ENCODE measurements at places on chromosomes 7 and 10. TPM values are rescaled to one million over a fixed set of nuclear protein-coding genes. Genes with fewer than 3 reads are reported as not detected.

BRI3 gene
- 38.8 TPM for total RNA-seq

HECW1 gene
- 1.9 TPM for total RNA-seq

AKR1E2 gene
- total RNA-seq: 12.1 TPM

ELFN1 gene
- total RNA-seq: 0.59 TPM

UCN3 gene
- not detected for total RNA-seq

DNA sequence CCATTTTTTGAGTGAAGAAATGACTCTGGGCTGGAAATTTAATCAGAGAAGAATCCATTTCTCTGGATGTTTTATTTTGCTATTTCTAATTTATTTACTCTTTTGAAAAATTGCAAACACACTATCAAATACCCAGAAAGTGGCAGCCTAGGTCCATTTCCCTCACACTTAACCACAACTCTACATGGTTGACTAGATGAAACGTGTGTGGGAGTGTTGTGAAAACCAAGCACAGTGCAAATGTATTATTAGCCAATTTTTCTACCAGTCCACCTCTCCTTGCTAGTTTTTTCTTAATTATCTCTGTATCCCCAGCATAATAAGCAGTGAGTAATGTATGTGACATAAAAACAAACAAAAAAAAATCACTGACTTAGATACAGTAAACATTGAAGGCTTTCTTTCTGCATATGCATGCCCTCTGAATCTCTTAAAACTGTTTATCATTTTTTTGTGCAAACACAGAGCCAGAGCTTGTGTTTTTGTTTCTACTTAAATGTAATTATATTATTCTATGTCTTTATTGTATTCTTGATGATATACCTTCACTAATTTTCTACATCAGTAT lies 30.9 kb downstream of the SCIN start:
- no peaks in the 10 kb centered on the region for H3K4me1 ChIP-seq
- H3K27ac ChIP-seq: no peak overlapping the region
- no peaks in the 10 kb centered on the region for H3K27me3 ChIP-seq
- no peaks in the 10 kb centered on the region for H3K36me3 ChIP-seq
- no peak overlapping the region for H3K4me3 ChIP-seq

DNA sequence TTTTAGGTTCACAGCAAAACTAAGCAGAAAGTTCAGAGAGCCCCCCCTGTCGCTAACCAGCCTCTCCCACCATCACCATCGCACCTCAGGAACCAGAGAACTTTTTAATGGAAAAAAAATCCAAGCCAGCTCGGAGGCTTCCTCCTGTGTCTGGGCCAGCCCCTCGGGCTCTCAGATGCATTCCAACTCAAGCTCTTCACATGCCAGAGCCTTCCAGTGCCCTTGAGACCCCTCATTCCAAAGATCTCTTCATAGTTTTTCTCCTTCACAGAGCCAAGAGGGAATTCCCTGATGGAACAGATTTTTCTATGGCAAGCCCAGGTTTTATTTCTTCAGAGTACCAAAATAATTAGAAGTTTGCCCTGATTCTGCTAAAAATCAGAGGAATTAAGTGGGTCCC lies 153.4 kb upstream of the LANCL2 start:
- DNase-seq: no peak
- H3K4me3 ChIP-seq: no peak overlapping the region
- H3K4me1 ChIP-seq: no peaks in the 10 kb centered on the region
- H3K27ac ChIP-seq: no peak overlapping the region
- no peaks in the 10 kb centered on the region for H3K27me3 ChIP-seq
- no peaks in the 10 kb centered on the region for H3K36me3 ChIP-seq

DNA sequence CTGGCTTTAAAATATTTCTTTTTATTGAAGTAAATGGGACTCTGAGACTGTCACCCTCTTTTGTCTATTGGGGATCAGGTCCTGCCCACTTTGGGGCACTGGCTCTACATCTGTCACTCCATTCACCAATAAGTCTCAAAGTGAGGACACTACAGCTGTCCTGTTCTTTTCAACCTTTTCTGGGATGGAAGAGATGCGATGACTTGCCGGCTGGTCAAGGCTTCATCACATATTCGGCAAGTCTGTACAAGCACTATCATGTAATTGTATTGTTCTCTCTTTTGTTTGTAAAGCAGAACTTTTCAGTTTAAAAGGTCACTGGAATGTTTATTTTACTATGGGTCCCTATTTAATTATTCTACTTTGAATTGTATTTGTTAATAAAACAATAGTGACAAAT lies 17.7 kb upstream of the SP8 start:
- no peaks in the 10 kb centered on the region for H3K4me1 ChIP-seq
- no peaks in the 10 kb centered on the region for H3K27me3 ChIP-seq
- no peak overlapping the region for H3K4me3 ChIP-seq
- no peak for DNase-seq
- no peaks in the 10 kb centered on the region for H3K36me3 ChIP-seq

GRCh38 chr7:80764132-80764531 lies 125.7 kb downstream of the CD36 start:
- no peaks in the 10 kb centered on the region for H3K4me1 ChIP-seq
- no peak overlapping the region for H3K4me3 ChIP-seq
- H3K27me3 ChIP-seq: no peaks in the 10 kb centered on the region
- DNase-seq: no peak

DNA sequence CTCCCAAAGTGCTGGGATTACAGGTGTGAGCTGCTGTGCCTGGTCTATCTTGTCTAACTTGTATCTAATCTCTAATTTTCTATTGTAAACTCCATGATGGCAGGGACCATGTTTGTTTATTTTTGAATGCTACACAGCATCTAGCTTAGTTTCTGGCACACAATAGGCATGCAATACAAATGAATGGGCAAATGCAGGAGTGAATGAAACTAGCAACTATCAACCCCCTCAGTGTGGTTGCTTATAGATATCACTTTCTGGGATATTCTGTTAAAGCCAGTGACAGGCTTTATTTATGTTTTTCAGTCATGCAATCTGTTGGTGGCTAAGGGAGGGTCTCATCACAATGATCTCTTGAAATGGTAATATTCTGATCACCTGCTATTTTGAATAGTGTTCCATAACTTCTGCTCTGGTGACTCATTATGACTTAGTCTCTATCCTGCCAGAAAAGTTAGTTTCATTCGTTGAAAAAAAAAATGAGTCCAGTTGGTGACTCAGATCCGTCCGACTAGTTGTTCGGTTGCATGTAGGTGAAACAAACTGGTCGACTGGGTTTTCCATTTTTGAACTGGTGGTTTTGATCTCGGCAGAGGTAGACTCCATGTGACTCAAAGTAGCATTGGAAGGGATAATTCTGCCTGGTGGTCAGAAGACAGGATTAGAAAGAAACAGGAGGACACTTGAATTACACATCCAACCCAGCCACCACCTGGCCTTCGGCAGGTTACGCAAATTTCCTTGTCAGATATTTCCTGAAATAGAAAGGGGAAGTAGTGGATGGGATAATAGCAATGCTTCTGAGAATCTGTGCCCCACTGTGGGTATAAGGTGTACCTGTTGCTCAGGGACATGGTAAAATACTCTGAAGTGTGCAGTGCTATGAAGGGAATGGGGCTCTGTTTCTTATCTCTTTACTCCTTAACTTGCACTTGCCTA lies 76.8 kb downstream of the GATA3 start:
- H3K27me3 ChIP-seq: no peaks in the 10 kb centered on the region
- no peaks in the 10 kb centered on the region for H3K4me1 ChIP-seq
- H3K27ac ChIP-seq: no peak overlapping the region
- no peak overlapping the region for H3K4me3 ChIP-seq
- DNase-seq: no peak

DNA sequence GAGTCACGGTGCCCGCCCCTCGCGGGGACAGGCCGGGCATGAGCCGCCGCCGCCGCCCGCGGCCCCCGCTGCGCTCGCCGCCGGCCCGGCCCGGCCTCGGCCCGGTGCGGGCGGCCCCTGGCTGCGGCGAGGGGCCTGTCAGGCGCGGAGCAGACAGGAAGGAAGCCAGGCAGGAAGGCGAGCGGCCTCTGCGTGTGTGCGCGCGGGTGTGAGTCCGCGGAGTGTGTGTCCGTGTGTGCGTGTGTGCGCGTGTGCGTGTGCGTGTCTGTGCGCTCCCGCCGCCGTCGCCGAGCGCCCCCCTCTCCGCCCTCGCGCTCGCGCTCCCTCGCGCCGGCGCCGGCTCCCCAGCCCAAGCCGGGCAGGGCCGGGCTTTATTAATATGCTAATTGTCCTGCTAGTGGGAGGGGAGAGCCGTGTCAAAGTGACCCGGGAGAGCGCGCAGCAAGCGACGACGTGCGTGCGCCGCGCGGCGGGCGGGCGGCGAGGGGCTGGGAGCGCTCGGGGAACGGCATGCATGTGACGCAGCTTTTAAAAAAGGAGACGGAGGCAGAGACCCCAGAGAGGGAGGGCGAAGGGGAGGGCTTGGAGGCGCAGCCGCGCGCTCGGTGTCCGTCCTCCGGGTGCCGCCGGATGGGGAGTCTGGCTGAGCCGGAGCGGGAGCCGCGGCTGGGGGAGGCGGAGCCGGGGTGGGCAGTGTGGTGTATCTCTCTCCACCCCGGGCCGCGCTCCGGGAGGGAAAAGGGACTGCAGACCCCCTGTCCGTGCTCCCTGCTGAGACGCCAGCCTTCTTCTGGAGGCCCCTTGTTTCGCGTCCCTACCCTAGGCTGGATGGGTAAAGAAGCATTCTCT lies at the start of gene LDB1:
Gene LDB1, minus strand, starts transcription at position 227 of the 849 bp plus-strand sequence. CDS start 258 bp downstream, outside the sequence.
- no peaks in the 10 kb centered on the region for H3K36me3 ChIP-seq
- peaks cover 19% of the 10 kb centered on the region for H3K4me1 ChIP-seq
- H3K27me3 ChIP-seq: no peaks in the 10 kb centered on the region
- peak within 1 kb of the TSS; percentile 98 for H3K27ac ChIP-seq

- H3K27me3 ChIP-seq: no peaks in the 10 kb centered on the region
- no peak for DNase-seq
- H3K36me3 ChIP-seq: no peaks in the 10 kb centered on the region
- H3K27ac ChIP-seq: no peak overlapping the region
- no peak overlapping the region for H3K4me3 ChIP-seq
- no peaks in the 10 kb centered on the region for H3K4me1 ChIP-seq
These were observed 33.7 kb downstream of the STAMBPL1 start for GRCh38 chr10:88913788-88914187.

DNA sequence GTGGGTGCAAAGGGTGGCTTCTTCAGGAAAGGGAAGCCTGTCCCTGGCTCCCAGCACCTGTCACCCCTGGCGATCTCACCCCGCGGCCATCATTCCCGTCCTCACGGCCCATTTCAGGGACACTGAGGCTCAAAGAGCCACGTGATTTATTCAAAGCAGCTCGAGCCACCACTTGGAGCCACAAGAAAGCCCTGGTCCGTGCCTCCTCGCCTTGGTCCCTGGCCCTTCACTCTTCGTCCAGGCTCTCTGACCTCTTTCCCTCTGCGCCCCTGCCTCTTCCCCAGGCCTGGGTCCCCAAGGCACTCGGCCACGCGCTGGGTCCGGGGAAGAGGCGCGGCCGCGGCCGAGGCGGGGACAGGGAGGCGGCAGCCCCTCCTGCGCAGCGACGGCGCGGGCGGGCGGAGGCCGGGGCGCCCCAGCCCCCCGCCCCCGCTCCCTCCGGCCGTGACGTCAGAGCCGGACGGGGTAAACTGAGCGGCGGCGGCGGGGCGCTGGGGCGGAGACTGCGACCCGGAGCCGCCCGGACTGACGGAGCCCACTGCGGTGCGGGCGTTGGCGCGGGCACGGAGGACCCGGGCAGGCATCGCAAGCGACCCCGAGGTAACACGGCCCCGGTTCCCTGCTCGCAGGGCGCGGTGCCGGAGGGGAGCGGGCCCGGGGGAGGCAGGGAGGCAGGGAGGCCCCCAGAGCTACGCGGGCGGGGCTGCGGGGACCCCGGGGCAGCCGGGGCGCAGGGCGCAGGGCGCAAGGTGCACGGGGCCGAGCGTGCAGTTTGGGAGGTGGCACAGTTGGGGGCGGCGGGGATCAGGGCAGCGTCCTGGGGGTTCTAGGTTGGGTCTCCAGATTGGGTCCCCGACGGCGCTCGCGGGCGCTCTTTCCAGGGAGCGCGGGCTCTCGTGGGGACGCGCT lies at the start of gene SLC18A2:
Gene SLC18A2, plus strand, starts transcription at position 494 of the 909 bp plus-strand sequence. CDS start 580 bp downstream, outside the sequence.
- H3K4me1 ChIP-seq: no peaks in the 10 kb centered on the region
- H3K27ac ChIP-seq: no peak within 1 kb of the TSS
- H3K4me3 ChIP-seq: peak within 1 kb of the TSS; percentile 1
- no peaks in the 10 kb centered on the region for H3K36me3 ChIP-seq
- no peak for DNase-seq

Data from breast epithelium (tissue), 4 donors.